ENCODE measurements at places on chromosomes 3 and 15.

DNA sequence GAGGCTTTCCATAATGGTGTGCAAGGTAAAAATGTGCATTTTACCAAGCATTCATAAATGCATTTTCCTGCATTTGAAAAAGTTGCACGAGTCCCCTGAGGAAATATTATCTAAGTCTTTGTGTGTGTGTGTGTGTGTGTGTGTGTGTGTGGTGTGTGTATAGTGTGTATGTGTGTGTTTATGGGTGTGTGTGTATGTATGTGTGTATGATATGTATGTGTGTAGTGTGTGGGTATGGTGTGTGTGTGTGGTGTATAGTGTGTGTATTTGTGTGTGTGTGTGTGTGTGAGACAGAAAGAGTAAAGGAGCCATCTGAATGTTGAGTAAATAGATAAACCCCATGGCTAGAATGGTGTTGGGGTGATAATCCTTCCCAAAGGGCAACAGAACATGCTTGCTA, 229.6 kb upstream of the TBC1D5 start:
- H3K27me3 ChIP-seq: no peaks in the 10 kb centered on the region
- H3K4me1 ChIP-seq: no peaks in the 10 kb centered on the region
- no peak overlapping the region for H3K27ac ChIP-seq

- DNase-seq: peak; percentile 81
- no peaks in the 10 kb centered on the region for H3K36me3 ChIP-seq
- H3K4me3 ChIP-seq: no peak overlapping the region
- no peaks in the 10 kb centered on the region for H3K27me3 ChIP-seq
Measured at GRCh38 chr15:85044251-85044853, 62.7 kb downstream of the PDE8A start.

DNA sequence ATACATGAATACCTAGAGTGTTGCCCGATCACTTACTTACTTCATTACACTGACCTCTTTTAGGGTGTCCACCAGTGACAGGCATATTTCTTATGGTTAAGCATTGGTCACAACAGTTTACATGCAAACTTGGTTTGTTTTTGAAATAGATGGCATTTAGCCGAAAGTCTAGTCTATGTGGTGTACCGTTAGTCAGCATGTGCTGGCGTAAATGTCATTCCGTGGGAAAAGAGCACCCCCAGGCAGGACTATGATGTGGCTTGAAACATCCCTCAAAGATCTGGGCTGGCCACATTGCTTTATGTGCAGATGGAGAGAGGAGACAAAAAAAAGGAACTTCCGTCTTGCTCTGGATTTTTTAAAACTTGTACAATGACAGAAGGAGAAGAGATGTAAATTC, 357.0 kb upstream of the ICE2 start:
- H3K36me3 ChIP-seq: no peaks in the 10 kb centered on the region
- H3K27me3 ChIP-seq: no peaks in the 10 kb centered on the region
- DNase-seq: no peak
- H3K4me3 ChIP-seq: no peak overlapping the region
- no peaks in the 10 kb centered on the region for H3K4me1 ChIP-seq

DNA sequence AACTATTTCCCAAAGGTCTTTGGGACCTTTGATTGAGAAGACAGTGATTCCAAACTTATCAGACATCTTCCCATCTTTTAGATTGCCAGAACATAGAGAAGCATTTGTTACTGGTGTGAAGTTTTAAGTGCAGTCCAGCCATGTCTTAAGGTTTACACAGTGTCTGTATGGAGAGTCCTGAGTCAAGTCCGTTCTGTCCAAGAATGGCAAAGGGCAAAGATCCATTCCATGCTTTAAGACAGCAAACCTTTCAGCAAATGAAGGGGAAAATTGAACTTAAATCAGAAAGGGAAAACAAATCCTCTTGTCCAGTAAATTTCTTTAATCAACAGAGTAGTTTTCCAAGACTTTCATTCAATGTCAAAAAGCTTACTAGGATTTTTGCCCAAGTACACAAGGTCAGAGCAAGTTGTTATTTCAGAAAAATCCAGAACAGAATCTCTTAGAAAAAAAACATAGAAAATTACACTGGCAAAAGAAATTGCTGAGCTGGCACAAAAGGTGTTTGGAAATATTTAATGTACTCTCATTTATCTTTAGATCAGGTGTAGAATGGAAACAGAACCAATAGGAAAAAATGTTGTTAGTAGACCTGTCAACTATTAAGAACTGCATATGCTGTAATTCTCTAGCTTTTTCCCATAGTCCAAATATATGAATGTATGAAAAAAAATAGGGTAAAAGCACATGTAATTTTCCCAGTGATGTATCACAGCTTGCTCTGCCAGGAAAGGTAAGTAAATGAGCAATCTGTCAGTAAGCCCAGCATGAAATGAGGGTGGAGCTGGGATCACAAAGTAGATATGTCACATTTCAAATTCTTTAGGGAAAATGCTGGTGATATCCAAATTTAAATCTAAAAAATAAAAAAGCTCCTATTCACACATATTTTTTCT, 1099.9 kb downstream of the TUSC7 start:
- no peaks in the 10 kb centered on the region for H3K36me3 ChIP-seq
- no peaks in the 10 kb centered on the region for H3K27me3 ChIP-seq
- no peak for DNase-seq

- no peak overlapping the region for H3K4me3 ChIP-seq
- H3K27ac ChIP-seq: no peak overlapping the region
- H3K36me3 ChIP-seq: no peaks in the 10 kb centered on the region
- H3K4me1 ChIP-seq: no peaks in the 10 kb centered on the region
Measured at GRCh38 chr3:130658678-130659077, 88.0 kb downstream of the PIK3R4 start.

- H3K27ac ChIP-seq: no peak overlapping the region
- DNase-seq: no peak
- no peak overlapping the region for H3K4me3 ChIP-seq
- H3K27me3 ChIP-seq: no peaks in the 10 kb centered on the region
Measured at GRCh38 chr15:98796685-98797357, 148.5 kb downstream of the IGF1R start.

DNA sequence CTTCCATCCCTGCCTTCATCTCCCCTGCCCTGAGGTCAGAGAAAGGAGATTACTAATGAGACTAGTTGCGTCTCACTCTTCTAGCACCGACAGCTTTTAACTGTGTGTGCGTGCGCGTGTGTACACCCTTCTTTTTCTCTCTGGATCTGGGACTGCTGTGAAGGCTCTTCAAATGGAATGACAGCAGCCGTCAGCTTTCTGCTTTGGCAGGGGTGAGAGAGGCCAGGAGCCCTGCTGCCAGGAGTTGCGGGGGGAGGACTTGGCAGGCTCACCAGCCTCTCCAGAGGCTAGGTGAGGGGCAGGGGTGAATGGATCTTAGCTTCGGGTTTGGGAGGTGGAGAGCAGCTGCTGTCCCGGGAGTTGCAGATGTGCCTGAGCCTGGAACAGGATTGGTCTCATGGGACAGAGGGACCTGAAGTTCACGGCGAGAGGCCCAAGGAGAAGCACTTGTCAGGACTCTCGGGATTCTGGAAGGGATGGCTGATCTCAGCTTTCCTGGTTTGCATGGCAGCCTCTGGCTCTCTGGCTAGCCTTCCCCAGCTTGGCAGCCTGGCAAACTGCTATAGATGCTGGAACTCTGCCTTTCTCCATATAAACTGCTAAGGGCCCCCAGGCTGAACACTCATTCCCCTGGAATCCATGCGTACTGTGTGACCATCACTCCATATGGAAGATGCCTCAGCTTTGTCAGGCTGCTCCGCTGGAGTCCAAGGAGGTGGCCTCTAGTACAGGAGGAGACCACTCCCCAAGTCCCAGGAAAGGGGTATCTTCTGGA, 16.6 kb downstream of the TEX264 start:
- H3K4me3 ChIP-seq: no peak overlapping the region
- no peaks in the 10 kb centered on the region for H3K36me3 ChIP-seq
- H3K4me1 ChIP-seq: no peaks in the 10 kb centered on the region
- DNase-seq: no peak

DNA sequence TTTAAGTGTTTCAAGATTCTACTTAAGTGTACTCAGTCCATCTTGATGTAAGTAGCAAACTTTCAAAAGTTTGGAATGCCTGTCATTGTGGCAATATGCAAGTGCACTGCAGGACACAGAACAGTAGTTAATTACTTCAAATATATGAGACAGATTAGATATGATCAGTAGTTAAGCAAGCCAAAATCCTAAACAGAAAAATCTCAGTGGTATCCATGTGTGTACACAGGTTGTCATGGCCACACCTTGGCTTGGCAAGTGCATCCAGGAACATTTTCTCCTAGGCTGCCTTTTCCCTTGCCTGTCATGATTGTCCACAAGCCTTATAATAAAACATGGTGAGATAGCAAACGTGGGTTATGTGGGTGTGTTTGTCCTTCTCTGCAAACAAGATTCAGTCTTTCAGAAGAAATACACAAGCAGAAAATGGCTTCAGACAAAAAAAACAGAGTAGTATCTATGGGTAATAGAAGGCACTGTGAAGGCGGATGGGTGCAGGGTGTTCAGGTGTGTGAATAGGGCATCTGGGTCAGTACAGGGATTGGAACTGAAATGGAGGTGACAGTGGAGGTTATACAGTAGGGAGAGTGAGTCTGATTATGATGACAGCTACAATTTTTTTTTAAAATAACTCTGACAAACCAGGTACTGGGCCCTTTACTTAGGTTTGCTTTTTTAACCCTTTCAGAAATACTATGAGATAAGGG, 229.0 kb upstream of the LRIG1 start:
- DNase-seq: no peak
- H3K4me3 ChIP-seq: no peak overlapping the region
- no peaks in the 10 kb centered on the region for H3K4me1 ChIP-seq
- no peak overlapping the region for H3K27ac ChIP-seq

GRCh38 chr15:78761891-78762385, 49.3 kb downstream of the ADAMTS7 start:
- H3K4me1 ChIP-seq: no peaks in the 10 kb centered on the region
- no peak overlapping the region for H3K27ac ChIP-seq
- H3K27me3 ChIP-seq: no peaks in the 10 kb centered on the region
- no peak overlapping the region for H3K4me3 ChIP-seq
- H3K36me3 ChIP-seq: no peaks in the 10 kb centered on the region

- H3K4me1 ChIP-seq: peaks cover 15% of the 10 kb centered on the region
- no peaks in the 10 kb centered on the region for H3K27me3 ChIP-seq
- no peaks in the 10 kb centered on the region for H3K36me3 ChIP-seq
- H3K27ac ChIP-seq: no peak overlapping the region
Measured at GRCh38 chr15:78321786-78322185, 18.4 kb upstream of the CRABP1 start.

Data from mesendoderm (in vitro differentiated cells).